ENCODE measurements at places on chromosomes 2 and 18.

DNA sequence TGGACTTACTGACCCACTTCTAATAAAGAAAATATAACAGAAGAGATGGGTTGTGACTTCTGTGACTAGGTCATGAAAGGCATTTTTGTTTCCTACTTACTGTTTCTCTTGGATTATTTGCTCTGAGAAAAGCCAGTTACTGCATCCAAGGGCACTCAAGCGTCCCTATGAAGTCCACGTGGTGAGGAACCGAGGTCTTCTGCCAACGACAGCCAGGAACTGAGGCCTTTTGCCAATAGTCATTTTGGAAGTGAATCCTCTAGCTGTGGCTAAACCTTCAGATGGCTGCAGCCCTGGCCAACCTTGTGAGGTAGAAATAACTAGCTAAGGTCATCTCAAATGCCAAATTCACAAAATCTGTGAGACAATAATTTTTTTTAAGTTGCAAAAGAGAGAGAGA, 449.8 kb upstream of the RGPD4 start:
- DNase-seq, result no peak

DNA sequence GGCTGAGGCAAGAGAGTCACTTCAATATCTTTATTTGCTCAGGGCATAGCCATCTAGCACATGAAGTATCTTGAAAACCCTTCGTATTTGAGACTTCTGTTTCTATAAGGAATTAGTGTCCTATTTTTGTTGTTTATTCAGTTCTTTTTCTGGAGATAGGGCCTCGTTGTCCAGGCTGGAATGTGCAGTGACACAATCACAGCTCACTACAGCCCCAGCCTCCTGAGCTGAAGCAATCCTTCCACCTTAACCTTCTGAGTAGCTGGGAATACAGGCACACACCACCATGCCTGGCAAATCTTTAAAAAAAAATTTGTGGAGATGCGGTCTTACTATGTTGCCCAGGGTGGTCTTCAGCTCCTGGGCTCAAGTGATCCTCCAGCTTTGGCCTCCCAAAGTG, 50.6 kb downstream of the PSMD14 start:
- no peak for DNase-seq

- no peak for DNase-seq
These were observed 33.3 kb upstream of the KLF11 start for GRCh38 chr2:10009811-10010781.

GRCh38 chr2:128280158-128280871, 38.4 kb downstream of the HS6ST1 start:
- no peak for DNase-seq

GRCh38 chr2:47033102-47033880, 117.7 kb upstream of the MCFD2 start:
- no peak for DNase-seq

DNA sequence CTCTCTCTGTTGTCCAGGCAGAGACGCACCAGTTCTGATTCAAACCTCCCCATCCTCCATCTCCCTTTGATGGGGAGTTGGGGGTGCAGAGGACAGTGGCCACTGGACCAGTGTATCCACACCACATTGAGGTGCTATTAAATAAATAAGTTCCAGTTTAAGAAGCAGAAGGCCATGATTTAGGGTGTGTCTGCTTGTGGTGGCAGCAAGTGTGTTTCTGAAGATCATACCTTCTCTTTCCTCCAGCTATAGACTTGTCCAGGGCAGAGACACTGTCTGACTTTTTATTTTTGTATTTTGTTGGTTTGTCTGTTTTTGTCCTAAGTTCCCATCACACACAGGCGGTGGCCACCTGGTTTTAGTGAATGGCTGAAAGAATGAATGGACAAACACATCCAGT, 16.5 kb upstream of the INO80C start:
- DNase-seq, result no peak

- no peak for DNase-seq
These were observed 91.0 kb downstream of the TMEM17 start for GRCh38 chr2:62415019-62415431.

- DNase-seq, result no peak
These were observed 188.2 kb downstream of the MTX2 start for GRCh38 chr2:176457481-176457880.

DNA sequence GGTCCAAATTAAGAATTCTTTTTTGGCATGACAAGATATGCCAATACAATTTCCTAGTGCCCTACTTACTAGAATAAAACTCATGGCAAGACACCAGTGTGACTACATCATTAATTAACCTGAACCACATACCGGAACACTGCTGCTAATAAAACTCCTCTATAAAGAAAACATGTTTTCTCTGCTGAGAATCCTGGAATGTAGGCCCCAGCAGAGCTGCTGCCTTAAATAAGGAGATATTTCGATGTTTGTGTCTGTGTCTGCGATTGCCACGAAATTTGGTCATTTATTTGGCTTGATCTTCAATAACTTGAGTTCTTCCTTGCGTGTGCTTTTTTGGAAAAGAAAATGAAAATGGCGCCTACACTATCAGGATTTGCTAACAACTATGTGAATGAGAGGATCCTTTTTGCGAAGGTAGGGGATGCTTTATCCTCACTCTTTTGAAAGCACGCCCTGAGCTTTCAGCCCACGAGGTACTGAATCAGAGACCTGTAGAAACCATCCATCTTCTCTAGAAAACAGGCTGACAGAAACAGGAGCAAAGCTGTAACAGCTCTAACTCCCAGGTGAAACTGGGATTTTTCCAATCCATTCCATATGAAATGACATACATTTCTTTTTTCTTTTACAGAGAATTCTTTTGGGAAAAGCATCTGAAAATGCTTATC, 27.0 kb downstream of the KLF7 start:
- DNase-seq, result no peak

All from stimulated activated naive CD8-positive, alpha-beta T cell treated with anti-CD3 and anti-CD28 coated beads, Interleukin-15, Interleukin-2, amounts not matched to agents 100 U/mL and 50 U/mL, for 24 hours (primary cell).